ENCODE measurements at places on chromosomes 6 and 20.

- DNase-seq: no peak
Observed at GRCh38 chr6:105364243-105364642, 38.6 kb downstream of the PREP start.

DNA sequence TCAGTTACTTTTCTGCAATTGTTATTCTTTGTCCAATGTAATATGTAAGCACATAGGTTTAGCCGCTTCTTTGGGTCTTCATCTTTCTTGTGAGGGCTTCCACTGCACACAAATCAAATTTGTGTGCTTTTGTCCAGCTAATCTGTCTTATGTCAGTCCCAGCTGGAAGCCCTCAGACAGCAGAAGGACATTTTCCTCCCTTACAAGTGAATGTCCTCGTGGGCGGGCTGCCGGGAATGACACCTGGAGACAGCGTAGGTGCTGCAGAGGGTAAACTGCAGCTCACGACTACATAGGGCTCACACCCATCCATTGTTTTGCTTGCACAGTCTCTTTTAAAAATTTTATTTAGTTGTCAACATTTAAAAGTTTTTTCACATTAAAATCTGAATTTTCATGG, 24.6 kb upstream of the PPP1R14C start:
- DNase-seq: no peak

GRCh38 chr6:107917451-107918375, 40.3 kb downstream of the SEC63 start:
- DNase-seq: no peak

DNA sequence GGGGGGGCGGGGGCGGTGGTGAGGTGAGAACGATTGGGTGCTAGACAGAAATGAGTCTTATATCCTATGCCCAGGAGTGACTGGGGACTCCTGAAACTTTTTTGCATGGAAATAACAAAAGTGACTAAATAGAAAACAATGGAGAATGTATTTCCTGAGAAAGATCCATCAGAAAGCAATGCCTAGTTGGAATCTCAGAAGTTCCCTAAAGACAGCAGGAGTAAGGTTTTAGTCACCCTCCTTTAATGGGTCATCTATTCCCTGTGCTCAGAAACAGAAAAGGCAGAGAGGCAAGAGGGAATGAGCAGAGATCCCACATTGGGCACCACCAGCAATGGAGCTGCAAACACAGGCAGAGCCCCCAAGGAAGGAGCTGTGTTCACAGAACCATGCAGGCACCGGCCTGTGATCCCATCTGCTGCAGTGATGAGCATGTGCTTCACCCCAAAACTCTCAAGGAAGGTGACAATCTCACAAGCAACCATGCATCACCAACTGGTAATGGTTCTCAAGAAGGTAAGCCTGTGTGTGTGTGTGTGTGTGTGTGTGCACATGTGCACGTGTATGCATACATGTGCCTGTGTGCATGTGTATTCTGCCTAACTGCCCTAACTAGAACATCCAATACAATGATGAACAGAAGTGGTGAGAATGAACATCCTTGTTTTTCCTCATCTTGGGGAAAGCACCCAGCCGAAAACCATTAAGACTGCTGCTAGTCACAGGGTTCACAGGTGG, 168.4 kb downstream of the WDR27 start:
- DNase-seq: no peak
